ENCODE measurements at places on chromosomes 4 and X. TPM values are rescaled to one million over a fixed set of nuclear protein-coding genes. Genes with fewer than 3 reads are reported as not detected.

The STX18 gene
- total RNA-seq: 26.9 TPM

The GAGE1 gene
- total RNA-seq: not detected

The SMIM43 gene
- 1.4 TPM for total RNA-seq

The TEC gene
- 1.1 TPM for total RNA-seq

The P2RY8 gene
- total RNA-seq: not detected

The GPRIN3 gene
- not detected for total RNA-seq

The RBM41 gene
- total RNA-seq: 11.9 TPM

The MAGED4 gene
- 9.9 TPM for total RNA-seq

The CYBB gene
- total RNA-seq: not detected

The PNCK gene
- total RNA-seq: not detected

The CLDN34 gene
- not detected for total RNA-seq

The EREG gene
- 0.36 TPM for total RNA-seq

The S100P gene
- total RNA-seq: not detected

DNA sequence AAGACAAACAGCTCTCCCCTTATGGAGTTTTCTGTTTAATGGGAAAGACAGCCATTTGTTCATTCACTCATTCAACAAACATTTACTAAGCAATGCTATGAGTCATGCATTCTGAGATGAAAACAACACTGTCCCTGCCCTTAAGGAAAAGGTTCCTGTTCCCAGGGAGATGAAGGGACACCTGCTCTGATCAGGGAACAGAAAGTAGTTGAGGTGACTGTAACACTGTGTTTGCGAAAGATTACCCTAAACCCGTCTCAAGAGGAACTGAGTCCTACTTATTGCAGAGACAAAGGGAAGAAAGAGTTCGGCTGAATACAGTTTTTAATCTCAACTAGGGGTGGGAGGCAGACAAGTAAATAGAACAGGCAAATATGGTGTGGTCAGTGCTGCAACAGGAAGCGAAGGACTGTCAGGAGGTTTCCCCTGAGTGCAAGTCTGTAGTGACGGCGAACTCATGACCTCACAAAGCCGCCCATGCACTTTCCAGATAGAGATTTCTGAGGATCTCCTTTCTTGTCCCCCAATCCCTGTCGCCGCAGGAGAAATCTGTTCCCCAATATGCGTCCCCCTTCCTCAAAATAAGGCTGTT lies 712 bp downstream of the STX18 start:
- no peaks in the 10 kb centered on the region for H3K36me3 ChIP-seq
- no peaks in the 10 kb centered on the region for H3K27me3 ChIP-seq
- H3K4me1 ChIP-seq: no peaks in the 10 kb centered on the region
- DNase-seq: peak; percentile 65
- peak overlapping the region; percentile 74 for H3K27ac ChIP-seq

DNA sequence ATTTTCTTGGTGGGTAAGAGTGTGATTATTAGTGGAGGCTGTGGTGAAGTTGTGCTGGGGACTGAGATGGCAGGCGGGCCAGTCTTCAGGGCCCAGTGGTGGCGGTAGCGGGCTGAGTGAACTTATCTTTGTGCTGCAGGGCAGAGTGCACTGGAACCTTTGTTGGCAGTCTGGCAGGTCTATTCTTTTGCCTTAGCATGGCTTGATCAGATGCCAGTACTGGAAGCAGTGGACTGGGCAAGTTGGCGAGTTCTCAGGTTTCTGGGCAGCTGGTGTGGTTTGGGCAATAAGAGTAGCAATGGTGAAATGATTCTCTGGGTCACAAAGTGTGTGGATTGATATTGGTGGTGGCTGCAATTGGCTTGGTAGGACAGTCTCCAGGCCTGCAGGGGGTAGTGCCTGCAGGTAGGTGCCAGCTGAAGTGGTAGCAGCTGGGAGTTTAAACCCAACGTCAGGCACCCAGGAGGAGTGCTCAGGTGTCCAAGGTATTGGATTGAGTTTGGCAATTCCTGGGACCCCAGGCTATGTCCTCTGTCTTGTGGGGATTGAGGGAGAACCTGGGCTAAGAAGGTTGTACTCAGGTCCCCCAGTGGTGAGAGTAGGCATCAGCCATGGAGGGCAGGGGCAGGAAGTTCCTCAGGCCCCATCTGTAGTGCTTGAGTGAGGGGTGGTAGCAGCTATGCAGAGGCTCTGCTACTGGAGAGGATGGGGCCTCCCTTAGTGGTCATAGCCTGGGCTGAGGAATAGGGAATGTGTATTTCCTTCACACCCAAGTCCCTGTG lies 34.9 kb upstream of the SLC25A14 start:
- H3K36me3 ChIP-seq: no peaks in the 10 kb centered on the region
- DNase-seq: no peak
- H3K27me3 ChIP-seq: no peaks in the 10 kb centered on the region
- H3K4me3 ChIP-seq: no peak overlapping the region
- H3K27ac ChIP-seq: no peak overlapping the region

DNA sequence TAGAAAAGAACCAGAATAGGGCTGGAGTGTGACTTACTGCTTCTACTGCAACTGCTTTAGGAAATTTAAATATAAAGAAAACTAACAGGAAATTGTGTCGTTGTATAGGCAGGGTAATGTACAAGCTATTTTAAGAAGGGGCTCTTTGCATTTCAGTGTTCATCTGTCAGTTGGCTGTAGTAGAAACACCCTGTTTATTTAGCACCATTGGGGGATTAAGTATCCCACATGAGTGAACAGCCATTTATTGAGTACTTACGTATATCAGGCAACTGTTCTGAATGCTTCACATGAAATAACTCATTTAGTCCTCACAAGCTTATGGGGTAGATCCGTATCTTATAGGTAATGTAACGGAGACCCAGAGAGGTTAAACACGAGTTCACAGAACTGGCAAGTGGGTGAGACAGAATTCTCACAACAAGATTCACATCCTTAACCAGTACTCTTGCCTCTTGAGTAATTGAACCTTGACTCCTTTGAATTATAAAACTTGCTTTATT lies 23.9 kb downstream of the STIM2 start:
- H3K4me1 ChIP-seq: no peaks in the 10 kb centered on the region
- H3K4me3 ChIP-seq: no peak overlapping the region
- no peak for DNase-seq
- no peaks in the 10 kb centered on the region for H3K36me3 ChIP-seq

GRCh38 chr4:70712604-70713452 lies 8.9 kb upstream of the RUFY3 start:
- no peaks in the 10 kb centered on the region for H3K36me3 ChIP-seq
- no peak for DNase-seq
- no peak overlapping the region for H3K4me3 ChIP-seq

DNA sequence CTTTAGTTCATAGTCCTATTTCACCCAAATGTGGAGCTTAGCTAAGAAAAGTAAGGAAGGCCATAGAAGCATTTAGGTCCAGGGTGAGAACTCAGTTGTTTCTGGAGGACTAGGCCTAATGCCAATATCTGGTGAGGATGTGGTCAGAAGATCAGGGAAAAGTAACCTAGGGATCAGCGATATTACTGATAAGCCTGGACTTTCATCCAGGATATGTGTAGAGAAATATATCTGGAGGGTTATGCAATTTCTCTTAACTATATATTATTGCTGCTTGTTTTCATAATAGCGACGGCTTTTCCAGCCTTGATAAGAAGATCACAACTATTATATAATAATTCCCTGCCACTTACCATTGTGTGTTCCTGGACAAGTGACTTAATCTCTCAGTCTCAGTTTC lies 81.1 kb downstream of the FRAS1 start:
- H3K36me3 ChIP-seq: no peaks in the 10 kb centered on the region
- DNase-seq: no peak
- H3K27ac ChIP-seq: no peak overlapping the region

- H3K4me3 ChIP-seq: no peak overlapping the region
- H3K4me1 ChIP-seq: no peaks in the 10 kb centered on the region
- H3K27me3 ChIP-seq: peaks cover 11% of the 10 kb centered on the region
- no peak for DNase-seq
- H3K27ac ChIP-seq: no peak overlapping the region
- H3K36me3 ChIP-seq: no peaks in the 10 kb centered on the region
These were observed 45.1 kb upstream of the TAPT1 start for GRCh38 chr4:16271411-16271810.

DNA sequence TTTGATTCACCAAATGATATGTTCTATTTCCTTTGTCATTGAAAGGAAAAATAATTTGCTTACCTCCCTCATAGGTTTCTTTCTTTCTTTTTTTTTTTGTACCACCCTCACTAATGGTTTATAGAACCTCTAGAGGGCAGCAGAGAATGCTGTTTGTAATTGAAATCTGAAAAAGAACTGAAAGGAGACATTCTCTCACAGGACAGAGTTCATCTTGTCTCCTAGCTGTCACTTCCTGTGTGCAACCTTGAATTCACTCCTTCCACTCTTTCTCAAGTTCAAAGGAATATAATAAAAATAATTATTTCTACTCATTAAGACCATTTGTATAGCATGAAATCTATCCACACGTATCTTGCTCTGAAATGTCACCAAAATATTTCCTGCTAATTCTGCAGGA lies 51.0 kb downstream of the GUCY1B1 start:
- H3K4me3 ChIP-seq: no peak overlapping the region
- peak; percentile 92 for DNase-seq
- H3K27ac ChIP-seq: no peak overlapping the region
- no peaks in the 10 kb centered on the region for H3K27me3 ChIP-seq
- peaks cover 5% of the 10 kb centered on the region for H3K4me1 ChIP-seq
- peaks cover 2% of the 10 kb centered on the region for H3K36me3 ChIP-seq

GRCh38 chrX:141185366-141185765 lies 8.4 kb upstream of the LDOC1 start:
- H3K27me3 ChIP-seq: no peaks in the 10 kb centered on the region
- H3K4me3 ChIP-seq: no peak overlapping the region
- H3K4me1 ChIP-seq: no peaks in the 10 kb centered on the region
- H3K36me3 ChIP-seq: no peaks in the 10 kb centered on the region
- DNase-seq: no peak

- no peak overlapping the region for H3K4me3 ChIP-seq
- no peaks in the 10 kb centered on the region for H3K27me3 ChIP-seq
- H3K27ac ChIP-seq: no peak overlapping the region
- peaks cover 14% of the 10 kb centered on the region for H3K36me3 ChIP-seq
- DNase-seq: no peak
These were observed 2.8 kb downstream of the ANKRD37 start for GRCh38 chr4:185399466-185399865.
